ENCODE measurements at places on chromosomes 16 and 17. TPM values are rescaled to one million over a fixed set of nuclear protein-coding genes. Genes with fewer than 3 reads are reported as not detected.
A peak's percentile ranks its signal among the peaks of the same experiment; 100 is the strongest.

DNA sequence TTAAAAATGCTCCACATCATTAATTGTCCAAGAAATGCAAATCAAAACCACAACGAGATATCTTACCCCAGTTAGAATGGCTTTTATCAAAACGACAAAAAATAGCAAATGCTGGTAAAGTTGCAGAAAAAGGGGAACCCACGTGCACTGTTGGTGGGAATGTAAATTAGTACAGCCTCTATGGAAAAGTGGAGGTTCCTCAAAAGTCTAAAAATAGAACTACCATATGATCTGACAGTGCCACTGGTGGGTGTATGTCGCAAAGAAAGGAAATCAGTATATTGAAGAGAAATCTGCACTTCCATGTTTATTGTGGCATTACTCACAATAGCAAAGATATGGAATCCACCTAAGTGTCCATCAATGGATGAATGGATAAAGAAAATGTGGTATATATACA lies 38.2 kb upstream of the ZFHX3 start:
- no peak for DNase-seq

DNA sequence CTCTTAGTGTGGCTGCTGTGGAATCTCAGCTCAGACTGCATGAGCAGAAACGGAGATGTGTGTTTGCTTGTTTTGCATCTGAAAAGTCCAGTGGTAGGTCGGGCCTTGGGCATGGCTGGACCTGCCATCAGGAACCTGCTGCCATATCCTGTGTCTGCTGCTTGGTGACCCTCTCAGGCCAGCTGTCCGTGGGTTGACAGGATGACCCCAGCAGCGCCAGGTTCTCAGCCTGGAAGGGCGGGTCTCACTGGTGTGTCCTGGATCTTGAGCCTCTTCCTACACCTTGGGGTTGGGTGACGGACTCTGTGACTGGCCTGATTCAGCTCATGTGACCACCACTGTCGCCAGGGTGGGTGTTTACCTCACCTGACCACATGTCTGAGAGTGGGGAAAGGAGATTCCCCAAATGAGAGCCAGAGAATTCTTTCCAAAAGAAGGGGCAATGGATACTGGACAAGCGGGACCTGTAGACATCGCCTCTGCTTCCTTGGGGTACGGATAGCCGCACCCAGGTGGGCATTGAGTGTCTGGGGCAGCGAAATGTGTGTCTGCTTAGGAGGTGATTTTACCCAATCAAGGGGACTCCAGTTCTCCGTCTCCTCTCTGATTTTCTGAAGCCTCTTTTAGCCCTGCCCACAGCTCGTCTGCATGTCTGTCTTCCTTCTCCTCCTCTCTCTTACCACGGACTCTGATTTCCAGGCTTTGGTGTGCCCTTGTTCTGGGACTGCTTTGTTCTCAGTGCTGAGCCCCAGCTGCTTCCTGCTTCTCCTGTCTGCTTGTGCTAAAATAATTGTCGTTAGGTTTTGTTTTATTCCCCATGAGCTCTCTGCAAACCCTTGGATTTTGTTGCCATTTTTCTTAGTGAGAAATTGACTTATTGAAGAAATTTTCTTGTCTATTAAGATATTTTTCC lies 399.7 kb downstream of the CPPED1 start:
- no peak for DNase-seq

The TTLL6 gene
- polyA plus RNA-seq = 0.07 TPM

- no peak for DNase-seq
Observed at GRCh38 chr16:58913456-58913855, 179.3 kb upstream of the GOT2 start.

DNA sequence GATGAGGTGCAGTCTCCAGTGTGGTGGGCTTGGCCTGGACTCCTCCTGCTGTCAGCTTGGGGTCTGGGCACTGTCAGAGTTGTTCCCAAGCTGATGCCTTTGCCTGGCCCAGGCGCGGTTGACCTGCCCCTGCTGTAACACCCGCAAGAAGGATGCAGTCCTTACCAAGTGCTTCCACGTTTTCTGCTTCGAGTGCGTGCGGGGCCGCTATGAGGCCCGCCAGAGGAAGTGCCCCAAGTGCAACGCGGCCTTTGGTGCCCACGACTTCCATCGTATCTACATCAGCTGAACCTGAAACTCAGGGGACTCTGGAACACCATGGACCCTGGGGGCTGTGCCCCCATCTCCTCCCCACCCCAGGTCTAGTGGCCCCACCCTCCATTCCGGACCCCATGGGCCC lies 11.7 kb downstream of the RNF40 start:
- no peak for DNase-seq

- DNase-seq = no peak
Observed at GRCh38 chr17:68314916-68315535, 23.7 kb downstream of the ARSG start.

- no peak for DNase-seq
Observed at GRCh38 chr17:82497483-82498405, 21.8 kb upstream of the FOXK2 start.

GRCh38 chr16:51569203-51569931 lies 418.3 kb upstream of the SALL1 start:
- no peak for DNase-seq

The SLC5A10 gene
- polyA plus RNA-seq = 0.08 TPM

DNA sequence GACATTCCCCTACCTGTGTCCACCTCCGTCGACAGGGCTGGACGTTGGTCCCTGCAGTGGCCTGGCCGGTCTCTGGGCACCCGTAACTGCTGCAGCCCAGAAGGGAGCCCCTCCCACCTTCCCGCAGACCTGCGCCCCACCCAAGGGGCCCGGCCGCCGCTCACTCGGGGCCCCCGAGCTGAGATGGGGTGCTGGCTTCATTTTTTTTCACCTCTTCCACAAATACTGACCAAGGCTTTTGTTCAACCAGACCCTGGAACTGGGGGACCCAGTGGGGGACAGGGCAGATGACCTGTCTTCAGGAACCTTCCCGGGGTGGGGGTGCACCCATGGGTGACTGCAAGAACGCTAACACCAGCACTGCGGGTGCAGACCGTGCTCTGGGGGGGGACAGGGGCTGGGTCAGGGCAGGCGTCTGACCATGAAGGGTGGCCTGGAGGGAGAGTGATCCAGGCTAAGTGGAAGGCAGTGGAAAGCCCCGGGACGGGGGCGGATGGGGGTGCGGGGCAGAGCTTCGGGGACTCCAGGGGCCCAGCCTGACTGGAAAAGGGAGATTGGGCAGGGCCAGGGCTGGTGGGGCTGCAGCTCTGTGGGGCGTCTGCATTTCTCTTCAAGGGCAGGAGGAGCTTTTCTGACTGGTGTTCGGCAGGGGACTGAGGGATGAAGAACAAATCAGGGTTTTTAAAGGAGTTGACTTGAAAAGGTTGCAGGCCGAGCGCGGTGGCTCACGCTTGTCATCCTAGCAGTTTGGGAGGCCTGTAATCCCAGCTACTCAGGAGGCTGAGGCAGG lies 42.3 kb downstream of the SLC7A5 start:
- DNase-seq = no peak

DNA sequence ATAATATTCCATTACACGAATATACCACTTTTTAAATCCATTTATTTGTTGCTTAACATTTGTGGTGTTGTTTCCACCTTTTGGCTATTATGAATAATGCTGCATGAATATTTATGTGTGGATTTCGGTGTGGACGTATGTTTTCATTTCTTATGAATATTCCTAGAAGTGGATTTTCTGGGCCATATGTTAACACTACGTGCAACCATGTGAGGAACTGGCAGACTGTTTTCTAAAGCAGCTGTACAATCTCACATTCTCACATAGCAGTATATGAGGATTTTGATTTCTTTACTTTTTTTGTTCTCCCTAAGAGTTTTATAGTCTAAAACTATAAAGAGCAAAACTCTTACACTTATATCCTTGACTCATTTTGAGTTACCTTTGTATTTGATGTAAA lies 143.4 kb downstream of the MAP2K4 start:
- no peak for DNase-seq

The TBC1D3L gene
- 1.6 TPM for polyA plus RNA-seq

GRCh38 chr17:12773153-12773552 lies 16.1 kb upstream of the ARHGAP44 start:
- DNase-seq = no peak

GRCh38 chr16:89155184-89155679 lies 16.3 kb upstream of the CDH15 start:
- peak; percentile 82 for DNase-seq

The CHD9NB gene
- polyA plus RNA-seq = 0.76 TPM

DNA sequence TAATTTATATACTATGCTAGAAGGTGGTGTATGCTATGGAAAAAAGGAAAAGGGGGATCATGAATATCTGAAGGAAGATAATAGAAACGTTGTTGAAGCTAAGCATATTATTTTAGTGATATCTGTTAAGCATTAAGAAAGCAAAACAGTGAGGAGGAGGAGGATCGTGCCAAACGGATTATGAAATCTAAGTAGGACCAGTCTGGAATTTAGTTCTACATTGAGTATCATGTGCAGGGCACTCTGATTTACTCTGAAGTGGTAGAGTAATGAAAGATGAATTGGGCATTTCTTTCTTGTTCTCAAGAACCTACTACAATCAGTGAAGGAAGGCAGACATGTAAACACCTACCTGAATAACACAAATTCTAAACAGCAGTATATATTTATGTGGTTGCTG lies 195.3 kb downstream of the CYB561 start:
- no peak for DNase-seq

The TAC4 gene
- polyA plus RNA-seq = not detected

DNA sequence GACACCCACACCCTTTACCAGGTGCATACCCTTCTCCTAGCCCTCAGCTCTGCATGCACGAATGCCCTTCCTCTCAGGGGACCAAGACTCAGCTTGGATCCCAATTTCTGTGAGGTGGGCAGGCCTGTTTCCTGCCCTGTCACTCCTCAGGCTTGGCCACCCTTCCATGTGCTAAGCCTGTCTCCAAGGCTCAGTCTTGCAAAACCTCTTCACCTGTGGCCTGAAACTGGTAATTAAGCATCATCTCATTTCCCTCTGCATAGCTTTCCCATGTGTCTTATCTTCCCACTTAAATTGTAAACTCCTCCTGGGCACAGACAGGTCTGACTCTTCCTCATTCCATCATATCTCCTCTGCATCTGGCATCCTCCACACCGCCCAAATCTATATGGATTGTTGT lies 31.0 kb upstream of the SMPD3 start:
- DNase-seq = no peak

The METTL23 gene
- polyA plus RNA-seq = 26.4 TPM

GRCh38 chr16:46947900-46948547 lies 25.4 kb downstream of the DNAJA2 start:
- DNase-seq = no peak

GRCh38 chr16:84511180-84511800 lies 6.8 kb upstream of the MEAK7 start:
- peak; percentile 83 for DNase-seq

DNA sequence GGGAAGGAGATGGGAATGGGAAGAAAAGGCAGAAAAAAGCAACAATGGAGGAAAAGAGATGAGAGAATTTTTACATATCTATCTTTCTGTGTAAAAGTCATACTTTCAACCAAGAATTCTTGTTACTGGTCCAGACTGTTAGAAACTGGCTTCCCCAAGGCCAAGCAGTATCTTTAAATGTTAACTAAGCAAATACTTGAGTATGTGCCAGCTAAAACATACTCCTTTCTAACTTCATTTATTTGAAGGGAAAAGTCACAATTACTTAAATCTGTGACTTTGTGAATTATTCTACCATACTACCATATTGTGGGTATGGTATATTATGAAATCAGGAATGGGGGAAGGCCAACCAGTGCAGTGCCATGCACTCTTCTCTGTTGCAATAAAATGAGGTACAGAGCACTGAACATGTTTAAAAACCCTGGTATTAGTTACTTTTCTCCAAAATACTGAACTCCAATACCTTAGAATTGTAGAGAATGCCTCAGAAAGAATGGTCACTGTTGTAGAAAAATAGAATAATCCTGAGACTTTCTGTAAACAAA lies 92.3 kb upstream of the C17orf78 start:
- DNase-seq = no peak

The RABEP1 gene
- polyA plus RNA-seq = 23.5 TPM

DNA sequence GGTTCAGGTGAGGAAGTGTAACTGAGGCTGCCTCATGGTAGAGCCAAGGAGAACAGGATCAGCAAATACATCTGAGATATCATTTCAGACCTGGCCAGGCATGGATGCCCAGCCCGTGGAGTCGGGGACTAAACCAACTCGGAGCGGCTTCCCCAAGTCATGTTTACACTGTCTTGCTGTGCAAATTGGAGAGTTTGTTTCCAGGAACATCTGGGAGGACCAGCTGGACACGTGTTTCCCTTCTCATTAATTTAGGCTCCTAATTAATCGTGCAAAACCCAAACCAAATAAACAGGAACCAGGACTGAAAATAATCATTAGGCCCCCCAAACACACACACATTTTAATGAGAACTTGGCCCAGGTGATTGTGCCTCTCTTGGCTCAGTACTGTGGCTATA lies 70.9 kb upstream of the SALL1 start:
- no peak for DNase-seq

- DNase-seq = no peak
Observed at GRCh38 chr16:17334096-17334495, 136.7 kb downstream of the XYLT1 start.

GRCh38 chr17:72141336-72141735 lies 20.5 kb downstream of the SOX9 start:
- no peak for DNase-seq

DNA sequence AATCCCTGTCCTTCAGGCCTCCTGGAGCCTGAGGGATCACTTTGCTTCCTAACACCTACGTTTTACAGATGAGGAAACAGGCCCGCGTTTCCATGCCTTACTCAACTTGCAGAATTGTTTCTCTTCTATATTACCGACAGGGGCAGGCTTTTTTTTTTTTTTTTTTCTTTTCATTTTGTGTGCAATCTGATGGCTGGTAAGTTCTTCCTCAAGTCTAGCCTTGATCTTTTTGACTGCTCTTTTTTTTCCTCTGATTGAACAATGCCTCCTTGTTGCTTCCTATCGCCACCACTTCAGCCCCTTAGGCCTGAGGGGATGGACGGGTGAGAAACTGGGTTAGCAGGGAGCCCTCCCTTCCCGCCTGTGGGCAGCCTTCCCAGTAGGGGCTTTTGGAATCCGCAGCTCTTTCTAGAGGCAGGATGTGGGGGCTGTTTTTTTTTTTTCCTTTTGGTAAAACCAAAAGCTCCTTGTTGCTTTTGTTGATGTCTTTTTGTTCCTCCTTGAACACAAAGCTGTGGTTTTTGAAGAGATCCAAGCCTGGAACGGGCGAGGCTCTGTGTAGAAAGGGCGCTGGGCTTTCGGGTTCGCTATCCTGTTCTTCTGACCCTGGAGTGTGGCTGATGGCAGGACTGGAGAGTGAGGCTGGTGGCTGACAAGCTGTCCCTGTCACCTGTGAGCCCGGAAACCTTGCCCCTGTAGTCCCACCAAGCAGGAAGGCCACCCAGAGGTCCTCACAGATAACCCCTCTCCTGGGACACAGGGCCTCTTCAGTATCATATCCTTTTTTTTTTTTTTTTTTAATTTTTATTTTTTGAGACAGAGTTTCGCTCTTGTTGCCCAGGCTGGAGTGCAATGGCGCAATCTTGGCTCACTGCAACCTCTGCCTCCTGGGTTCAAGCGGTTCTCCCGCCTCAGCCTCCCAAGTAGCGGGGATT lies 14.0 kb downstream of the LASP1 start:
- DNase-seq = no peak

Data from heart left ventricle (tissue), 16 donors.